ENCODE measurements at places on chromosomes 2 and 18.

GRCh38 chr2:37829202-37829601, 95.9 kb upstream of the RMDN2 start:
- no peak for DNase-seq

- no peak for DNase-seq
Observed at GRCh38 chr2:239581352-239581901, 180.6 kb upstream of the HDAC4 start.

GRCh38 chr2:124186801-124187200, 161.7 kb downstream of the CNTNAP5 start:
- no peak for DNase-seq

DNA sequence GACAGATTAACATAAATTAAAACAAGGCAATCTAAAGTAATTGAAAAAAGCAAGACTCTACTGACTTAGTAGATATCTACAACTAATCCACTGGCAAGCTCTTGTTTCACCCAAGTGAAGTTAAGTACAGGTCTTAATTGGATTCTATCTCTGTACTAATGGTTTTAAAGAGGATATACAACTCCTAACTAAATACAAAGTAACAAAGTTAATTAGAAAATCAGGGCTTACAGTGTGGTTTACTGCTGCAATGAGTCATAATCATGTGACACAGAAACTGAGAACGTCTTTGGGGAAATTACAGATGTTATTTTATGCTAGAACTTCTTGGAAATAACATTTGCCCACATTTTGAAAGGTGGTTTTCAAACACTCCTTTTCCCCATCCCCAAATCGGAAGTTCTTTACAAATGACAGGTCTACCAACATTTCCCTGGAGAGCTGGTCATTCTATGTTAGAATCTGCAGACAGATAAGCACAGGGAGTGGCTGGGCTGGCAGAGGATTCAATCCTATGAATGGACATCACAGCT, 245.3 kb downstream of the STK39 start:
- no peak for DNase-seq

GRCh38 chr18:57427429-57428201, 7.6 kb upstream of the ONECUT2 start:
- no peak for DNase-seq

DNA sequence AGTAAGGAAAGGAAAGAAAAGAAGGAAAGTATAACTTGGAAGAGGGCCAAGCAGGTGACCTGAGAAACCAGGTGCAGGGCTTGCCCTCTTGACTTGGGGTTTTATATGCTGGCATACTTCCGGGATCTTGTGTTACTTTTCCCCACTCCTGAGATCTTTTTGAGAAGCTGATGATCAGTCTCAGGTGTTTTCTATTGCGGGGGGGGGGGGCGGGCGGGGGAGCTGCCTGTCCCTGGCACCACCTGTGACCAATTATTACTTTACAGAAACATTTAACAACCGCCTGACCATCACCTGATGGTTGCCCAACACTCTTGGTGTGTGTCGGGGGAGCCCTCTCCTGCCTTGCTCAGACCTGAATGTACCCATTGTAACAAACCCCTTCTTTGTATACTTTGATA, 6.9 kb upstream of the CASP10 start:
- no peak for DNase-seq
